ENCODE measurements at places on chromosomes 3 and 15. TPM values are rescaled to one million over a fixed set of nuclear protein-coding genes. Genes with fewer than 3 reads are reported as not detected.

DNA sequence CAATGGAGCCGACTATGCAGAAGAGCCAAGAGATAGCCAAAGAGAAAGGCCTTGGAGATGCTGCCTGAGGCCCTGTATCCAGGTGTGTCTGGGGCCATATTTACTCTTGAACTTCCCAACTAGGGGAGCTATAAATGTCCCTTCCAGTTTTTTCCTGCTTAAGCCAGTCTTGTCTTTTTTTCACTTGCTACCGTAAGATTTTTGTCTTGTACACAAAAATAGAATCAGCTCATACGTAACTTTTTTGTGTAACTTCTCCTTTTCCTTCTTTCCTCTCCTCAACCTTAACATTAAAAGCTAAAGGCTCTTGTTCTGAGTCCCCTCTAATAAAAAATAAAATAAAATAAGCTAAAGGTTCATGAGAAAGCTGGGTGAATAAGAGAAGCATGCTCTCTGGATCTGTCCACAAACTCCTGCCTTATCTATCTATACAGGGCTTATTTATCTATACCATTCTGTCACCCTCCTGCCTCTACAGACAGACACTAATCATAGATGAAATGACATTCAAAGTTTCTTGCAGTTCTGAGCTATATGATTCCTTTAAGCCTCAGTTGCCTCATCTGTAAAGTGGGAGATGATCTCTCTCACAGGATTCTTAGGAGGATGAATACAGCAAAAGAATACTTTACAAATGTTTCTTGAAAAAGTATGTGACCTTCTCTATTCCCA is 4.6 kb downstream of the SUMF1 start:
- DNase-seq, result no peak

The RASA2 gene
- total RNA-seq, result 3.5 TPM

DNA sequence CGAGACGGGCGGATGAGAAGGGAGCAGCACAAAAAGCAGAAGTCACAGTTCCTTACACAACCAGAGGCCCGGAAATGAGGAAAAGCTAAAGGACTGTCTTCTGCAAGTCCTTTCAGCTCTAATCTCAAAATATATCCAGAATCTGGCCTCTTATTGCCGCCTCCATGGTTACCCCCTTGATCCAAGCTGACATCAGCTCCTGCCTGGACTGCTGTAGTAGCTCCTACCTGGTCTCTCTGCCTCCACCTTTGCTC is 324.0 kb upstream of the ROPN1 start:
- DNase-seq, result no peak

DNA sequence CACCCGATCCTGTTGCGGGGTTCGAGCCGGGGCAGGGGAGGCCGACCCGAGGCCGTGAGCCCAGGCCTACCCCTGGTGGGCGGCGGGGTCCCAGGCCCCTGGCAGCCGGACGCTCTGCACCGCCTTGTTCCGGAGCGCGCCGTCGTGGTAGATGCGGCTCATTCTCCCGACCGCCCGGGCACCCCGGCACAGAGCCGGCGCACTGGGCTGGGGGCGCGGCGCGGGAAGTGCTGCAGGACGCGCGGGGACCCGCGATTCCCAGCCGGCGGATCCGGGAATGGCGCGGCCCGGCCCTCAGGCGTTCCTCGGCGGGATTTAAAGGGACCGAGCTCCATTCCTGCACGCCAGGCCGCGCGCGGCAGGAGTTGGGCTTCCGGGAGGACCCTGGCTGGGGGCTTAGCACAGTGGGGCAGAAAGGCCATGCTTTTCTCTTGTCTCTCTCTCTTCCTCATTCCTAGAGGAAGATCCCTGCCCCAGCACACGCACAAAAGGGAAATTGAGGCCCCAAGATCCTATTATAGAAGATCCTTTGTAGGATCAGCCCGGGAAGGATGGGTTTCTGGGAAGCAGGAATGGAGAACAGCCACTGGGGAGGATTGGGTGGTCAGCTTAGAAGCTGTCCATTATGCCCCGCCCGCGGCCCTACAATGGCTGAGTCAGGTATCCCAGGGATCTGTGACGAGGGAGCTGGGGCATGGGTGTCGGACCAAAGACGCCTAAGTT is at the start of gene ARPIN:
TSS of gene ARPIN (minus strand) at position 279 of the 723 bp plus-strand sequence. CDS start at position 162, 117 bp downstream.
- peak; percentile 73 for DNase-seq

The ITIH3 gene
- 0.35 TPM for total RNA-seq

GRCh38 chr15:78438619-78439285 is 736 bp downstream of the IREB2 start:
- DNase-seq, result no peak

GRCh38 chr3:171110715-171111114 is 84.2 kb upstream of the SLC2A2 start:
- DNase-seq, result no peak

DNA sequence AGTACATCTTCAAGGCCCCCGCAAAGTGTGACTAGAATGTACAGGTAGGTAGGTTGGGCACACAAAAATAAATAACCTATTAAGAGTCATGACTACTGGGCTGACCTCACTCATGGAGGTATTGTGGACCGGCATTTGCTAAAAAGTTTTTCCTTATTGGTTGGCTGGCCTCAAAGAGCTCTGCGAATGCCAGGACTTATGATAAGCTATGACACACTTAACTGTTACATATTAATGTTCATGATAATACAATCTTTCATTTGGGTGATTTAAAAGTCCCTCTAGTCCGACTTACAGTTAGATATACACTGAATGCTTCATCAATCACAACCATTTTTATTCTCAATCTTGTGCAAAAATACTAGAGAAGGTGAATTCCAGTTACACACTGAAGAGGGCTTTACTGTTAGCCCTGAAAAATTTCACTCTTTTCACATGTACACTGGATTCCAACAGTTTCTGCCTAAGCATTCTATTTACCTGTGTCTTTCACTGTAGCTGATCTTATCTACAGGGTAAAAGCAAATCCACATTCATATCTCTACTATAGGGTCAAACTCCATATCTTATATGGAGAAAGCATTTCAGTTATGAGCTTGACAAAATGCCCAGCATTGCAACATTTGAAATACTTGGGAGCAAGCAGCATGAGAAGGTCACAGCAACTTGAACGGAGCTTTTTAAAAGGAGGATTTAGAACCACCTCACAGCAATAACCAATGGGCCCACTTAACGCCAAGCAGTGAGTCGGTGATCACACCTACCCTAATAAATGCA is 329.1 kb downstream of the FOXP1 start:
- no peak for DNase-seq

GRCh38 chr3:157130467-157131251 is 29.3 kb downstream of the CCNL1 start:
- DNase-seq, result peak; percentile 56

- no peak for DNase-seq
These were observed 501.5 kb downstream of the ROBO2 start for GRCh38 chr3:77541203-77541922.

GRCh38 chr15:36175186-36175740 is 404.2 kb upstream of the CDIN1 start:
- DNase-seq, result no peak

GRCh38 chr3:114627770-114628169 is 333.9 kb downstream of the TIGIT start:
- peak; percentile 41 for DNase-seq

- DNase-seq, result no peak
These were observed 1.6 kb downstream of the CDV3 start for GRCh38 chr3:133575086-133575485.

DNA sequence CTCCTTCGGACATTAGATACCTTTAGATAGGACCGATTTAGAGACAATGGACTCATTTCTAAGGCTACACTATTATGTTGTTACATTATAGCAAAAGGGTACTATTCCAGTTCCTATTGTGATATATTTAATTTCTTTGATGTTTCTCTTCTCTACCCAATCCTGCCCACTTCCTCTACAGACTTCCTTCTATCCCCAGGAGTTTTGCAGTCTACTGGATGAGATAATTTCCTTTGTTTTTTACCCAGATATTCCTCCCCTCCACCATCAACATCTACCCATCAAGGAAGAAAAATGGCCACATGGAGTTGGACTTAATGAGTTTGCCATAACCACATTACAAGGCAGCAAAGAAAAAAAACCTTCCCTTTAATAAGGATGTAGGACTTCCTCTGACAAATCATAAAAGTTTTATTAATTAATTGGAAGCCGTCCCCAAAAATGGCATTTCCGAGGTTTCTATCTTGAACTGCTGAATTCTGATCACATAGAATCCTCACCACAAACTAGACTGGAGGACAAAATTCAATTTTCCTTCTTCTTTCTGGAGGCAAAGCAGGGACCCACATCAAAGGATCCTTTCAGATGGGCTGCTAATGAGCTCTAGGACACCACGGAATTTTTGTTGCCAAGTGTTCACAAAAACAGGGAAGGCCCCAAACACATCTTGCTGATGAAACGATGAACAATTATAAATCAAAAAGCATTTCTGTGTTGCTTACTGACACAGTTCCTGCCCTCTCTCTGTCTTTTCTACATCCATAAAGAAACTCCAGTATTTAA is 33.4 kb downstream of the FRMD4B start:
- DNase-seq, result no peak

The ISL2 gene
- total RNA-seq, result not detected

GRCh38 chr3:27963519-27963918 is 241.4 kb upstream of the EOMES start:
- DNase-seq, result no peak

DNA sequence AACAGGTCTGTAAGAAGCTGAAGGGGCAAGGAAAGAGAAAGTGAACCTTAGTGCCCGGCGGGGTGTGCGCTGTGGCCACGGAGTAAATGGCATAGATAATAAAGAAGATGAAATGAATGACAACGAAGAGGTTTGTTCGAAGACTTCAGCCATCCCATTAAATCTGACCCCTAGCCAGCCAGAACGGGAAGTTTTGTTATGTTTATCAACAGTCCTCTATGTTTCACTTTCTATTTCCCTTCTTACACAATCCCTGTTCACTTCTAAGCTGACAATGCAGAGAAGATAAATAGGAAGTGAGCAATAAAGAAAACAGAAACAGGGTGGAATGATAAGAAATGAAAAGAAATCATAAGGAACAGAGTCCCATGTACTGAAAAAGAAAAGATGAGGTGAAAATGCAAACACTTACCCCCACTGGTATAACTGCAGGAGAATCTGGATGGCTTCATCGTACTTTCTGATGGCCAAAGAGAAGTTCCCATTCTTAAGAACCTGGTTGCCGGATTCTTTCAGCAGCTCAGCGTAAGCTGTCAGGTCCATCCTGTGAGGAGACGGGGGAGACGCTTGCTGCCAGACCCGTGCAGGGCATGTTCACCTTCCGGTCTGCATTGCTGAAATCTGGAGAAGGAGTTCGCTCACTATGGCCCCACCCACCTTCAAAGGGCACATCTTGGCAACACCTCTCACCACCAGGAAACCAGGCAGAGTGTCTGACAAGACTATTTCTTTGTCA is 36.8 kb downstream of the TRANK1 start:
- peak; percentile 57 for DNase-seq

All from Right ventricle myocardium superior (tissue), 1 donor.